ENCODE measurements at places on chromosomes 7 and 10. TPM values are rescaled to one million over a fixed set of nuclear protein-coding genes. Genes with fewer than 3 reads are reported as not detected.

GRCh38 chr7:104936546-104936945 lies 77.5 kb upstream of the KMT2E start:
- DNase-seq, result no peak

GRCh38 chr7:35415411-35415822 lies 161.5 kb upstream of the TBX20 start:
- no peak for DNase-seq

GRCh38 chr7:22586101-22586785 lies 86.3 kb upstream of the STEAP1B start:
- DNase-seq, result peak; percentile 77

- no peak for DNase-seq
These were observed 2.3 kb downstream of the COA1 start for GRCh38 chr7:43727003-43727402.

GRCh38 chr7:19455623-19456022 lies 253.2 kb downstream of the POLR1F start:
- no peak for DNase-seq

GRCh38 chr7:8353991-8354390 lies 79.4 kb upstream of the NXPH1 start:
- DNase-seq, result no peak

GRCh38 chr10:112442063-112442462 lies 4.7 kb downstream of the ZDHHC6 start:
- no peak for DNase-seq

Gene BICC1
- 39.1 TPM for total RNA-seq

Gene NRG3
- total RNA-seq, result not detected

Gene SPDYE1
- not detected for total RNA-seq

Gene PAOX
- total RNA-seq, result 4.0 TPM

Gene WDFY4
- not detected for total RNA-seq

Gene PRF1
- total RNA-seq, result not detected

Data from M059J (cell line).